ENCODE measurements at places on chromosomes 13 and 19.

GRCh38 chr19:4429771-4430171, 27.3 kb downstream of the CHAF1A start:
- DNase-seq: no peak

GRCh38 chr19:36128392-36128736, 11.5 kb upstream of the CAPNS1 start:
- DNase-seq: no peak

GRCh38 chr13:113528813-113529180, 38.3 kb upstream of the DCUN1D2 start:
- DNase-seq: no peak

GRCh38 chr19:29630655-29631054, 24.6 kb downstream of the POP4 start:
- DNase-seq: no peak

DNA sequence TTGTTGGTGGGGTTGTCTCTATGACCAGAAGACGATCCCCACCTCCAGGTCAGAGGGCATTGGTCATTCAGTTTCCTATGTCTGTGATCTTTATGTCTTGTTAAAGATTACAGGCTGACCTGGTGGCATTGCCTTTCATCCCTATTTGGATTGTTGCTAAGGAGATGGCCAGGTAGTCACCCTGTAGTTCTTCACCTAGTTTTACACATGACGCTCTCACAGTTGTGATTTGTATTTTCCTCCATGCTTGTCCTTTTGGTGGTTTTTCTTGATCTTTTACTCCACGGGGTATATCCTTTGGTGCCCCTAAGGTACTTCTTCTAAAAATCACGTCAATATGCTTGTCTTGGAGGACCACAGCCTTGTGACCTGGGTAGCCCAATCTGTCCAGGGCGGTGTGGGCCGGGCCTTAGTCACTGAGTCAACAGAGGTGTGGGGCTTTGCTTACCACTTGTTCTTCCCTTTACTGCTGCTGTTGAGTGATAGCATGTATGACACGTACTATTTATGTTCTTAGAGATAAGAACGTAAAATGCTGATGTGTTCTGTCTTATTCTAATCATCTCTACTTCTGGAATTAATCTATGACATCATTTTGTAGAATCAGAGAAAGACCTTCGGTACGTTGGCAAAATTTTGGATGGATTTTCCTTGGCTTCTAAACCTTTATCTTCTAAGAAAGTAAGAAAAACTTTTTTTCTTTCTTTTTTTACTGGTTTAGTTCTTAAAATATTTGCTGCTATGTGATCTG, 20.1 kb downstream of the GPATCH1 start:
- DNase-seq: no peak

DNA sequence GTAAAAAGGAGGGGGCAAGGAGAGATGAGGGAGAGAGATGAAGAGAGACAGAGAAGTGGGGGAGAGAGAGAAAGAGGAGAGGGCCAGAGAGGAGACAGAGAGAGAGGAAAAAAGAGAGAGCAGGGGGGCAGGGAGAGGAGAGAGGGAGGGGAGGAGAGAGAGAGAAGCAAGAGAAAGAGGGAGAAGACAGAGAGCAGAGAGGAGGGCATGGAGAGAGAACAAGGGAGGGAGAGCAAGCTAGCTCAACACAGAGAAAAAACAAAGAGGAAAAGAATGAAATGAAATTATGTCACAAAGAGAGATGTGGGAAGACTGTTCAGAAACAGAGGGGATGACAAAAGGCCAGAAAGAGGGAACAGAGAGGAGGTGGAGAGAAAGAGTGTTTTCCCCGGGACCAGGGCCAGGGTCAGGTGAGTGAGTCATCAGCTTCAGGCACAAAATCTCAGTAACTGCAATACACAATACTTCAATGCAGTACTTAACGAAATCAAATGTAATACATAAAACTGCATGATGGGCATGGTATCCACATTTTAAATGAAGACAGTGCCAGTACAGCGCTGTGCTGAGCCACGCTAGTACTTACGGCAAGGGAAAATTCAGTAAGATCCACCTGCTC, 4.8 kb downstream of the KLK7 start:
- DNase-seq: no peak

DNA sequence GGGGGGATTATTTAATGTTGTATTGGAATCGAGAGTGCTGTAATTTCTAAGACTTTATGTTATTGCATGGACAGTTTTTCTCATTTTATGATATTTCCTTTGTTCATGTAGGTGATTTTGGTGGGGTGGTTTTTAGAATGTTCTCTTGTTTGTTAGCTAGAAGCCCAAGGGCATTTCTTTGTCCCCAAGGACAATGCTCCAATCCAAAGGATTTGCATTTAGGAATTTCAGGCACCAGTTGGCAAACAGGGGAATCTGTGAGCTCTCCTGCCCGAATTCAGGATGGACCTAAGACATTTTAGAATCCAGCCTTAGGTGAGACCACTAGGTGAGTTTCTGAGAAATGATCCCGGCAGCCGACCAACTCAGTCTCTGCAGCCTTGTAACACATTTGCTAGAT, 324.9 kb downstream of the KCNRG start:
- no peak for DNase-seq

GRCh38 chr13:44843403-44843802, 145.9 kb downstream of the NUFIP1 start:
- no peak for DNase-seq

- DNase-seq: peak; percentile 77
Observed at GRCh38 chr13:114132419-114133121, at the start of gene RASA3. Gene RASA3, minus strand, starts transcription at chr13:114132623. Its CDS starts 134 bp downstream, at chr13:114132489.

GRCh38 chr19:45079911-45080370, 881 bp downstream of the GEMIN7 start:
- DNase-seq: no peak

- DNase-seq: no peak
Observed at GRCh38 chr13:112907871-112908331, 61.1 kb upstream of the MCF2L start.

DNA sequence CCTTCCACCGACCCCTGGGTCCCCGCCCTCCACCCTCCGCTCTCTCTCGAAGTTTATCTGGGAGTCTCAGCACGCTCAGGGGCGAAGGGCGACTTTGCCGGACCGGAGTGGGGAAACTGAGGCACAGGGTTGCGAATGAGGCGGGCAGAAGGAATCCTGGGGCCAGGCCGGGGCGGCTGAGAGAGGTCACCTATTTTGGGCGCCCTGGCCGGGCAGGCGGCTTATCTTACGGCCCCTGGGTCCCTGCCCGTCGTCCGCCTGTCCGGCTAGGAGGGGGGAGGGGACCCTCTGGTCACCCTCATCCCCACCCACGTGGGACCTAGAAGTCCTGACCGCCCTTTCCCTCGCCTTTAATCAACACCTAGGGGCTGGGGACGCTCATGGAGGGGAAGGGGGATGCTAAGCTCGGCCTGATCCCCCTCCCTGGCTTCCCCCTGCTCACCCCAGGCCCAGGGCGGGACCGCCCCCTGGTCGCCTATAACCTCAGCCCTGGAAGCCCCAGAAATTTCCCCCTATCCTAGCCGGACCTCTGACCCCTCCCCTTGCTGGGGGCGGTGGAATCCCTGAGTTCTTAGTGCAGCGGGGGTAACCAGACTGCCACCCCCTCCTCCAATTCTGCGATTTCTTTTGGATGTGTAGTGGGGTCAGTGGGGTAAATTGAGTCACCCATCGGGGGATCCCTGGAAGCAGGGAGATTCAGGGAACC, 556 bp downstream of the TRIP10 start:
- no peak for DNase-seq

GRCh38 chr13:33571618-33572017, 246.3 kb upstream of the RFC3 start:
- DNase-seq: no peak

DNA sequence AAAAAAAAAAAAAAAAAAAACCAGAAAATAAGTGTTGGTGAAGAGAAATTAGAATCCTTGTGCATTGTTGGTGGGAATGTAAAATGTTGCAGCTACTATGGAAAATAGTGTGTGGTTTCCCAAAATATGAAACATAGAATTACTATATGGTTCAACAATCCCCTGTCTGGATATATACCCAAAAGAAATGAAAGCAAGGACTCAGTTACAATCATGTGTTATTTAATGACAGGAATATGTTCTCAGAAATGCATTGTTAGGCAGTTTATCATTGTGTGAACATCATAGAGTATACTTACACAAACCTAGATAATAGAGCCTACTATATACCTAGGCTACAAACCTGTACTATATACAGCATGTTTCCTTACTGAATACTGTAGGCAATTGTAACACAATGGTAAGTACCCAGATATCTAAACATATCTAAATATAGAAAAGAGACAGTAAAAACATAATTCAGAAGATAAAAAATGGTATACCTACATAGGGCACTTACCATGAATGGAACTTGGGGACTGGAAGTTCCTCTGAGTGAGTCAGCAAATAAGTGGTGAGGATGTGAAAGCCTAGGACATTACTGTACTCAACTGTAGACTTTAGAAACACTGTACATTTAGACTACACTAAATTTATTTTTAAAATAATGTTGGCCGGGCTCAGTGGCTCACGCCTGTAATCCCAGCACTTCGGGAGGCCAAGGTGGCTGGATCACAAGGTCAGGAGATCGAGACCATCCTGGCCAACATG, 25.7 kb upstream of the SLC7A1 start:
- DNase-seq: no peak

DNA sequence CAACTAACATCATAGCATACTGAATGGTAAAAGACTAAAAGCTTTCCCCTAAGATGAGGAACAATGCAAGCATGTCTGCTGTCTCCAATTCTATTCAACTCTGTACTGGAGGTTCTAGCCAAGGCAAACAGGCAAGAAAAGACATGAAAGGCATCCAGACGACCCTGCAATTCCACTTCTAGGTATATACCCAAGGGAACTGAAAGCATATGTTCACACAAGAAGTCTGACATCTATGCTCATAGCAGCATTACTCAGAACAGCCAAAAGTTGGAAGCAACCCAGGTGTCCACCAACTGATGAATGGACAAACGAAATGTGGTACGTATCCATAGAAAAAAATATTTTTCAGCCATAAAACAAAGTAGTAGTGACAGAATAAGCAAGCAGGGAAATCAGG, 39.1 kb downstream of the PEPD start:
- no peak for DNase-seq

DNA sequence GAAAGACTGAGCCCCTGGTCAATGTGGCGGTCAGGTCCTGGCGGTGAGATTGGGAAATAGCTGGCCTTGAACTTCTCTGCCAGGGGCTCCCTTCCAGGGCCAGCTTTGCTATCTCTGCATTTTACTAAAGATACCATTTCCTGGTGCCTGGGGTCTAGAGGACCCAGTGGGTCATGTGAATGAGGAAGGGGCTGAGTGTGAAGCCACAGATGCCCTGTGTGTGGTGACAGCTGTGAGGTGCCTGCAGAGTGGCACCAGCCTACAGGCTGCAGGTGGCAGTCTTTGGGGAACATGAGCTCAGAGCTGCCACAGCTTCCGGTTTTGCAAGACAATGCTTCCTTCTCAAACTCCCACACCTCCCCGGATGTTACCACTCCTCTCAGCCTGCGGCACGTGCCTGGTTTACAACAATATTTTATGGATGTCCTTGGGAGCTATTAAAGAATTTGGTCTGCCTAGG, 5.2 kb upstream of the MLNR start:
- no peak for DNase-seq

- no peak for DNase-seq
Observed at GRCh38 chr13:51769455-51770127, 34.4 kb downstream of the DHRS12 start.

DNA sequence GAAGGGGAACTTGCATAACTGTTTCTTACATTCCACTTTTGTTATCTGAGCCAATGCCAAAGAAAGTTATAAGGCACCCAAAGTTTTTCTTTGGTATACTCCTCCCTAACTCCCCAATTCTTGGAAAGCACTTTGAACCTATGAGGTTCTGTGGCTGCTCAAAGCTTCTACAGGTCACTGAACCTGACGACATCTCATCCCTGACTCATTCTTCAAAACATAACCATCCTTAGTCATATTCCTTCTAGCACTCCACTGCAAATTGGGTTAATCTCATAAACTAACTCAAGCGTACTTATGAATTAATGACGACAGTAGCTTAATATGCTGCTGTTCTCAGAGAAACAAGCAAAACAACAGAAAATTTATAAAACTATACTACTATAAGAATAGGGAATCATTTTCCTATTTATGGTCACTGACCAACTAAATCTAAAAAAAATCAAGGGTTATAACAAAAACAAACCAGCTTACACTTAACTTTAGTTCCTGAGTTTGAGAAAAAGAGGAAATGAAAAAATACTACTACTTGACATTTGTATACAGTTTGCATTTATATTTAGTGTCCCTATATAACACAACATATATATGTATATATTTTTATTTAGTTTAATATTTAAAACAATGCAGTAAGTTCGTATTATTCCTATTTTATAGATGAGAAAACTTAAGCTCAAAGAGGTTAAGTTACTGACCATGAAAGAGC, 69.1 kb downstream of the CAB39L start:
- no peak for DNase-seq

DNA sequence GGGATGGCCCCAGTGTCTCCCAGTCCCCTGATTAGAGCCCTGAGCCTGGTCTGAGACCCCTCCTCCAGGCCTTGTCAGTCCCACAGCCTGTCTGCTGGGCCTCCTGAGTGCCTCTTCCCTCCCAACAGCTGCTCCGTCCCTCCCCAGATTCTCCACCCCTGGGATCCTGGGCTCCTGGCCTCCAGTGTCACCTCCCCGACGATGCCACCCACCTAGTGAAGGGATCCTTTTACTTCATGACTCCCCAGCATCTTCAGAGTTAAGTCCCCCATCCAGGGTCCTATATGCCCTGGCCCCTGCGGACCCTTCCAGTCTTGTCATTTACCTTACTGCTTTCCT, 4.4 kb upstream of the PRX start:
- DNase-seq: no peak

DNA sequence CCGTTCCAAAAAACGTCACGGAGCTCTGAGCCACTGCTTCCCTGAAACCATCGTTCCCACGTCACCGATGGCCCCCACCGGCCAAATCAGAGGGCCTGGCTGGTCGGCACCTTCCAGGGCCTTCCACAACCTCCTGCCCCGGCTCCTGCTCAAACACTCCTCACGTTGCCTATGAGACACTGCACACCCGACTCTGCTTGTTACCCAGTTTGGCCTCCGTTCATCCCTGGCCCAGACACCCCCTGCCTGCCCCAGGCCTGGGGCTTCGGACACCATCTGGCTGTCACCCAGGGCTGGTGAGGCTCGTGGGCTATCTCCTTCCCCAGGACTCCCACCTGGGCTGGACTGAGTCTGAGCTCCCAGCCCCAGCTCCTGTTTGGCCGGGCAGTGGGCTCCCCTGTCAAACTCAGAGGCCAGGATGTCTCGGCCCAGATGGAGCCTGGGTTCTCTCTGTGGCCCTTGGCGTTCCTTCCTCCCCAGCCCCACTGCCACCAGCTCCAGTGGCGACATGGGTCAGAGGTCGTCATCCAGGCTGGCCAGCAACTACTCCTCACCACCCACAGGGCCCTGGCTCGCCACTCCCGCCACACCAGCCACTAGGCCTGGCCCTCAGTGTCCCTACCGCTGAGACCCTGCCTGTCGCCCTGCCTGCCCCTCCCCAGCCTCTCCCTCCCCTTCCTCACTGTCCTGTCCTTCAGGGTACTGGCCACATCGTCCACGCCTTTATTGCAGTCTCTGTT, 17.7 kb downstream of the CERS1 start:
- no peak for DNase-seq

DNA sequence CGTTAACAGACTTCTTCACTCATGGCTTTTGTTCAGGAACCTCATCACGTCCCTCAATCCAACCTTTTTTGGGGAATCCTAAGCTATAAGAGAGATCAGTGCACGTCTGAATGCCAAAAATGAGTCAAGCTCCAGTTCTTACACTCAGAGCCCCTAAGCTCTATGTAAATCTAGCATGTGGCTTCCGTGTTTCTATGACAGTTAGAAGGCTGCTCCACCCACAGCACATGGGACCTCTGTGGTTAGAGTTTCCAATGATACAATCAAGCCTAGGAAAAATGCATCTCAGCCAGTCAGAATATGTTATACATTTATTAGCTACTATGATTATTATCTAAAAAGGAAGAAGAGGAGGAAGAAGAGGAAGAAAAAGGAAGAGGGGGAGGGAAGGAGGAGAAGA, 135.9 kb downstream of the ENOX1 start:
- no peak for DNase-seq
